T-cell (primary cell): ENCODE measurements at places on chromosomes 3 and 15.

GRCh38 chr3:191894406-191894805 is 433.4 kb downstream of the PYDC2 start:
- DNase-seq = no peak

DNA sequence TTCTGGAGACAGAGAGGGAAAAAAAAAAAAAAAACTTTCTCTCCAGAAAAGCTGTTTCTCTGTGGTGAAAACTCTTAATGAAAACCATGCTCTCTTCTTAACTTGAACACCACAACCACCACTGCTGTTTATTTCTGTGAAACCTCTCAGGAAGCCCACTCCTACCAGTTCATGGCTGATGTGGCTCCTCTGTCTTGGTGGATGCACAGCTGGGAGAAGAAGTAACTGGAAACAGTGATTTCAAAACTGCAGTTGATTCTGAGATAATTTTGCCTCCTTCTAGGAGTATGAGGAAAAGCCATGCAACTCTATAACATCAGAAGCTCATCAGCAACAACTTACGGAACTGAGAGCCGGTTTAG is 40.2 kb upstream of the PYGO1 start:
- no peak for DNase-seq

- DNase-seq = no peak
Observed at GRCh38 chr3:64352639-64352992, 127.3 kb upstream of the PRICKLE2 start.

DNA sequence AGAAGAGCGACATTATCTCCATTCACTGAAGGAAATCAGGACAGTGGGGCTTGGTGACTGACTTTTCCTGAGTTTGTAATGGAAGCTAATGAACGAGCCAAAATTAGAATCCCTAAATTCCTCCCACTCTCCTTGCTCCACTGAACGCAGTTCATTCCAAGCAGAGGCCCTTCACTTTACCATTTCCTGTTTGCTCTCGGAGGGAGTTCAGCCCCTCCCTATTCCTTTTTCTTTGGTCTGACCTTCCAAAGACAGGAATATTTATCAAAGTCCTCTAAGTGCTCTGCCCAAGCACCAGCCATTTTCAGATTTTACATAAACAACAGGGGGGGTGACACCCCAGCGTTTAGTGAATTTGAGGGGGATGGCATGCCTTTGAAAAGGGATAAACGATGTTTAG is 24.0 kb upstream of the PTPRG start:
- DNase-seq = no peak

GRCh38 chr3:24951180-24951579 is 456.5 kb upstream of the THRB start:
- DNase-seq = no peak

- DNase-seq = no peak
Observed at GRCh38 chr15:89785774-89786140, 9.6 kb downstream of the MESP2 start.
